Upper lobe of right lung (tissue), 1 donor: ENCODE measurements at places on chromosomes 1 and 21. TPM values are rescaled to one million over a fixed set of nuclear protein-coding genes. Genes with fewer than 3 reads are reported as not detected.

TRIM46 gene
- total RNA-seq, result 0.43 TPM

GRCh38 chr1:235637756-235638534, 11.6 kb downstream of the GNG4 start:
- H3K4me1 ChIP-seq, result no peaks in the 10 kb centered on the region
- H3K4me3 ChIP-seq, result no peak overlapping the region
- no peak overlapping the region for H3K27ac ChIP-seq
- DNase-seq, result no peak
- H3K36me3 ChIP-seq, result no peaks in the 10 kb centered on the region

RCAN3 gene
- 11.3 TPM for total RNA-seq

- no peaks in the 10 kb centered on the region for H3K4me1 ChIP-seq
- no peak overlapping the region for H3K4me3 ChIP-seq
Measured at GRCh38 chr1:198423673-198424072, 116.8 kb downstream of the ATP6V1G3 start.
